Activated naive CD4-positive, alpha-beta T cell treated with anti-CD3 and anti-CD28 coated beads for 36 hours (primary cell): ENCODE measurements at places on chromosomes 2 and 18.

DNA sequence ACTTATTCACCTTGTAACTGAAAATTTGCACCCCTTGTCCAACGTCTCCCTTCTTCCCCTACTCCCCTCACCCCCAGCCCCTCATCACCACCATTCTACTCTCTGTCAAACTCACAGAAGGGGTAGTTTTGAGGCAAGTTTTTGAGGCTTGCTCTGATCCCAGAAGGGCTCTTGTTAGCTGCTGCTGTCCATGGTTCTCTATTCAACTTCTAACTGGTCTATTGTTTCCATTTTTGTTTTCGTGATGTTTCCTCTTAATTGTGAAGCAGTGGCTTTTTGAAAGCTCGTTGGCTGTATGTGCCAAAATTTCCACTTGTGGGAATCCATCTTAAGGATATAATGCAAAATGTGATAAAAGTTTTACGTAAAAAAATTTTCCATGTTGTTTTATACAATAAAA lies 92.5 kb upstream of the CRACDL start:
- no peak for DNase-seq

DNA sequence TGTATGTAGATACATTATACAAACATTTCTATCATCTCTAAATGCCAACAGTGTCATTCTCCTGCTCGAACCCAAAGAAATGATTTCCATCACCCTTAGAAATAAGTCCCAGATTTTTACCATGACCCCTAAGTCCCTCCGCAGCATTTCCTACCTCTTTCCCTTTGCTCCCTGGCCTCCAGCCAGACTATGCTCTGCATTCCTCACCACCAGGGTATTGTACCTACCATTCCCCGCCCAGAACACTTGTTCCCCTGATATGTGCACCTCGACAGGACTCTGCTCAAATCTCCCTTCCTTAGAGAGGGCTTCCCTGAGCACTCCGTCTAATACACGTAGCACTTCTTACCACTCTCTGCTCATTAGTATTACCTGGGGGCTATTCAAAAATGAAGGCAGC lies 630.2 kb downstream of the ARHGAP15 start:
- no peak for DNase-seq

GRCh38 chr2:72000110-72000509 lies 147.6 kb downstream of the CYP26B1 start:
- DNase-seq, result no peak

DNA sequence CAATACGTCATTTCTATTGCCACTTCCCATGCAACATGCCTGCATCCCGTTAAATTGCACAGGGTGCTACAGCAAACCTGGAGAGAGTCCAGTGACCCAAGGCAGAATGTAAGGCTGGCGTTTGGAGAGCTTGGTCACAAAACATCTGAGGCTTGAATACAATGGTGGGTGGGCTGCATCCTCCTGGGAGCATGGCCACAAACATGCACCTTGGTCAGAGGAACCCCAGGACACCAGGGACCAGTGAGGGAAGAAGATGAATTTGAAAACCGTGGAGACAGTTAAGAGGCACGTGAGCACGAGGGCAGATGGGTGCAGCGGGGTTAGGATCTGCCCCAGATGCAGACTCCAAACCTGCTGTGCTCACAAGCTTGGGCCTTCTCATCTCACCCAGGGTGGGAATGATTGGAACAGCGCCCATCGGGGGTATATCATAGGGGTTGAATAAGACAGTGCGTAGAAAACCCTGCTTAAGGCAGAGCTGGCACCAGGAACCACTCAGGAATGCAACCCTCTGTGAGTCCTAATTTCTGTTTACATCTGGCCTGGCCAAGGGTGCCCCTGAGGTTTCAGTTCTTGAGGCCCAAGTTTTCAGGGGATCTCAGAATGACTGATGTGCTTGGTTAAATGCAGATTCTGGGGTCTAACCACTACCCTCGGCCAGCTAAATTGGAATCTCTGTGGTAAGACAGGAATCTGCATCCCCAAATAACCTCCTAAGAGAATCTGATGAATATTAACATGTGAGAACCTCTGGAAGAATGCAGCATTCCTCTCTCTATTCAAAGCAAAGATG lies 97.2 kb downstream of the ARL4C start:
- DNase-seq, result no peak

DNA sequence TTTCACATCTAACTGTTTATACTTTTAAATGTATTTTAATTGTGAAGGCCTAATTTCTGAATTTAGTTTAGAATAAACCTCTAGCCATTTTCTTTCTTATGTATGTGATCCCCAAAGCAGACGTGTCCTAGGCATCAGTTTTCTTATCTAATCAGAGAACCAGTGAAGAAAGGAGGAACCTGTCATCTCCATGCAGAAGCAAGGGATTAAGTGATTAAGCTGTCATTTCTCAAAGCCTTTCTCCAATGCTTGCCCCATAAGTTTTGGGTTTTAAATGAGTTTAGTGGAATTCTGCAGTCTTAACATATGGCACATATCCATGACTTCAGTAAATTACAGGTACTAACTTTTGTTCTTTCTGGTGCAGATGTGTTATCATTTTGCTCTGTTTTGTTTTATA lies 190.4 kb downstream of the PLCL1 start:
- DNase-seq, result no peak

DNA sequence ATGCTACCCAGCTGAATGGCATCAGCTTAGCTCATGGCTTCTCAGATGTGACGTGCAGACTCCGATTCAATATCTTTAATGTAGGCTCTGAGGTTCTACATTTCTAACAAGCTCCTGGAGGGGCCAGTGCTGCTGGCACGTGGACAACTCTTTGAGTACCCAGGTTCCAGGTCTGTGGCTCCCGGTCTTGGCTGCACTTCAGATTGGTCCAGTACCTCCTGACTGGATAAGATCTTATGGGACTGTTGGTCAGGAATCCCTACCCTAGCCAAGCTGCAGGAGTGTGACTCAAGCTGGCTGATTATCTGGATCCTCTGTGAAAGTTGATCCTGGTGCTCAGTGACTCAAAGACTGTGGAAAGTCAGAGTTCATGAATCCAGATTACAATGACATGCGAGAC lies 222.1 kb downstream of the ANKRD30B start:
- no peak for DNase-seq
